ENCODE measurements at places on chromosomes 1 and 21. TPM values are rescaled to one million over a fixed set of nuclear protein-coding genes. Genes with fewer than 3 reads are reported as not detected.

- no peak for DNase-seq
Measured at GRCh38 chr1:235027076-235027861, 101.4 kb downstream of the TOMM20 start.

DNA sequence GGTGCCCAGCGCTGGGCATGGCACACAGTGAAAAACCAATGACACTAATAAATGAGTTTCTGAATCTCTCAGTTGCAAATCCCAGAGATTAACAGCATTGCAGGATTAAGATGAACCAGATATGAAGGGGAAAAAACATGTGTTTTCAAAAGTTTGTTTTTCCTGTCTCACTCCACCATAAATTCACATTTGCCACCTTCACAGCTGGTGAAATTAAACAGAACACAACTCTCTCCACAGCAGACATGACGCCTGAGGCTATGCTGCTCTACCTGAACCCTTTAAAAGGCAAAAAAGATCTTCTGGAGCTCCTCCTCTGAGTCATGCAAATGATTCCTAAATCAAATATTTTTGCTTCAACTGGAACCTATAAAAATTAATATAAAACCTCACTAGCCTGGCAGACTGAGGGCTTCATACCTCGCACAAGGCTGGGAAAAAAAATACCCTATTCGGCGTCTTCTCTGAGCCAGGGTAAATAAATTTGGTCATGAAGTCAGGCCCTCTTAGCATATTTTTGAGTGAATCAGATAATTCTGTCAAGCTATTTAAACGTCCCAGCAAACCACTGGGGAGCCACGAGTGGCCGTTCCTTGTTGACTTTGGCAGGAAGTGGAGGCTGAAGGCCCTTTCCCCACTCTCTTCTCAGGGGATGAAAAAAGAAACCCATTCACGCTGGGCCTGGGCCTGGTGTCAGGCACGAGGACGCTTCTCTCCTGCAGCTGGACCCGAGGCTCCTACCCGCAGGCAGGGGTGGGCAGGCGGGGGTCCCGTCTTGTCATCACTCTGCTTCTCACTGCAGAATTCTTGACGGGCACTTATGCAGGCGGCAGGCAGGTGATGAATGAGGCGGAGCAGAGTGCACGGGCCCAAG, 53.0 kb downstream of the DMRTB1 start:
- no peak for DNase-seq

GRCh38 chr1:169019419-169020058, 87.0 kb upstream of the ATP1B1 start:
- no peak for DNase-seq

GRCh38 chr1:241846862-241847539, 1.0 kb upstream of the EXO1 start:
- no peak for DNase-seq

- no peak for DNase-seq
Measured at GRCh38 chr1:117387060-117387633, 19.9 kb downstream of the MAN1A2 start.

DNA sequence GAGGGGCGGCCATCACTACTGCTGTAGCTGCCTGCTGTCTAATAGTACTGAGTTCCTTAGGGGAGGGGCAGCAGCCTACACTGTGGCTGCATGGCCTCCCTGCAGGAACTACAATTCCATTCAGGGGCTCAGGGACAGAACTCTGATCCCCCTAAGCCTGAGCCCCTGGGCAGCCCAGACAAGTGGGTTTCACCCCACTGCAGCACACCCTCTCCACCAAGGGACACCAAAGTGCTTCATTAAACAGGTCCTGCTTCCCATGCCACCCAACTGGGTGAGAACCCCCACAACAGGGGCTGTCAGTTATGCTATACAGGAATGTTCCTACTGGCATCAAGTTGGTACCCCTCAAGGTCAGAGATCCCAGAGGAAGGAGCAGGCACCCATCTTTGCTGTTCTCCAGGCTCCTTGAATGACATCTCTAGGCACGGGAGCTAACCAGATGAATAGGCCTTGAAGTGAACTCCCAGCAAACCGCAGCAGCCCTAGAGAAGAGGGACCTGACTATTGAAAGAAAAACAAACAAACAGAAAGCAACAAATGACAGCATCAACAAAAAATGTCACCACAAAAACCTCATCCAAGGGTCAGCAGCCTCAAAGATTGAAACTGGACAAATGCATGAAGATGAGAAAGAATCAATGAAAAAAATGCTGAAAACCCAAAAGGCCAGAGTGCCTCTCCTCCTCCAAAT, 437.4 kb downstream of the NUF2 start:
- DNase-seq: no peak

DNA sequence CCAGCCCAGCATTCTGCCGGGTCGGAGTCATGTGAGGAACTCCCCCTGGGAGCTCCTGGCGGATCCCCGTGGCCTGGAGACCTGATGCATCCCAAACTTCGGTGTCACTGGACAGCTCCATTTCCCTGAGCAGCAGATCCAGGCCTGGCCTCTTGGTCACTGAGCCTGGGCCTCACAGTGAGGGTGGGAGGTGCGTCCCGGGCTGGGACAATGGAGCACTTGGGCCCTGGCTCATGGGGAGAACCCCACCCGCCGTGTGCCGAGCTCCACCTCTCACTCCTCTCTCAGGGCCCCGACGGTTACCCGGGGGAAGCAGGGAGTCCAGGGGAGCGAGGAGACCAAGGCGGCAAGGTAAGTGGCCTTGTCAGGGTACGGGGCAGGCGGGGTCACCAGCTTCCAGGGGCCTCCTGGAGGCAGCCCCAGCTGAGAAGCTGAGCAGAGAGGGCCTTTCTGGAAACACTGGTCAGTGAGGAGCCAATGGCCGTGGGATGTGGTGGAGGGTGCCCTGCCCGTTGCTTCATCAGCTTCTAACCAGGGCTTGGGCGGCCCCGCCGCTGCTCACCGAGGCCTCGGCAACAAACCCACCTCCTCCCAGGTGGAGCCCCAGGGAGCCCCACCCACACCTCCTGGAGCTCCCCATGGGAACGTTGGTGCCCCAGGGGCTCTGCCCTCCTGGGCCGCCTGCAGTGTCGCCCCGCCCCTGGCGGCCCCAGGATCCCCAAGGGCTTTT, 19.8 kb downstream of the COL6A2 start:
- DNase-seq: no peak

GRCh38 chr1:70071601-70072000, 133.8 kb downstream of the LRRC40 start:
- no peak for DNase-seq

DNA sequence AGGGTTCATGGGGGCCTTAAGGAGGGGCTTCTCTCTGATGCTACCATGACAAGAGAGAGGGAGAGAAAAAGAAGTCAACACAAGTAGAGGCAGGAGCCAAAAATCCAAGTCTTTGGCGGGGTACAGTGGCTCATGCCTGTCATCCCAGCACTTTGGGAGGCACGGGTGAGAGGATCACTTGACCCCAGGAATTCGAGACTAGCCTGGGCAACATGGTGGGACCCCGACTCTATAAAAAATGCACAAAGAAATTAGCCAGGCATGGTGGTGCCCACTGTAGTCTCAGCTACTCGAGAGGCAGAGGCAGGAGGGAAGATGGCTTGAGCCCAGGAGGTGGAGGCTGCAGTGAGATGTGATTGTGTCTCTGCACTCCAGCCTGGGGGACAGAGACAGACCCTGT, 8.7 kb downstream of the PLA2G5 start:
- DNase-seq: no peak

DNA sequence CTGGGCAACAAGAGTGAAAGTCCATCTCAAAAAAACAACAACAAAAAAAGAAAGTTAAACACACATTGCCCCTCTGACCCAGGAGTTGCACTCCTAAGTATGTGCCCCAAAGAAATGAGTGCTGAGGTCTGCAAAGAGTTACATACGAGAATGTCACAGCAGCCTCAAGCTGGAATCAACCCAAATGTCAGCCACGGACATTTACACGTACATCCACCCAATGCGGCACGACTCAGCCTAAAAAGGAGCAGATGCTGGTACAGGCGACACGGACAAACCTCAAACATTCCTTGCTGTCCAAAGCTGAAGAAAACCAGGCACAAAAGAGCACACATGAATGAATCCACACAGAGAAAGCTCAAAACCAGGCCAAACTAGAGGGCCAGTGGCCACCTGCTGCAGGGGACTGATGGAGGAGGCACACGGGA, 46.8 kb upstream of the ECE1 start:
- no peak for DNase-seq

- no peak for DNase-seq
Measured at GRCh38 chr1:185292237-185292636, 24.8 kb downstream of the IVNS1ABP start.

DNA sequence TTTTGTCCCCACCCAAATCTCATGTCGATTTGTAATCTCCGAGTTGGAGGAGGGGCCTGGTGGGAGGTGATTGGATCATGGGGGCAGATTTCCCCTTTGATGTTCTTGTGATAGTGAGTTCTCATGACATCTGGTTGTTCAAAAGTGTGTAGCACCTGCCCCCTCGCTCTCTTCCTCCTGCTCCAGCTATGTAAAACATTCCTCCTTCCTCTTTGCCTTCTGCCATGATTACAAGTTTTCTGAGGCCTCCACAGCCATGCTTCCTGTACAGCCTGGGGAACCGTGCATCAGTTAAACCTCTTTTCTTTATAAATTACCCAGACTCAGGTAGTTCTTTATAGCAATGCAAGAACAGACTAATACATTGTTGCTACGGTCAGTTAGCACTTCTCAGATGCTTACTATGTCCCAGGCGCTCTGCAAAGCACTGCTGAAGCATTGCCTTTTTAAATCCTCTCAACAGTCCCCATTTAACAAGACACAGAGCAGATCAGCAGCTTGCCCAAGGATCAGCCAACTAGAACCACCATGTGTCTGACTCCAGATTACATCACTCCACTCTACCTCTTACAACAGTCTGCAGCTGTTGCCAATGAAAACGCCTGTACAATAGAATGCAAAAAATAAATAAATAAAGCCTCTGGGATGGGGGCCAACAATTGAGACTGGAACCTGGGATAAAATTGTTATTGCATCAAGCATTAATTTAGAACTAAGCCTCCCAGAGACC, 52.4 kb upstream of the USP1 start:
- DNase-seq: peak; percentile 68

DNA sequence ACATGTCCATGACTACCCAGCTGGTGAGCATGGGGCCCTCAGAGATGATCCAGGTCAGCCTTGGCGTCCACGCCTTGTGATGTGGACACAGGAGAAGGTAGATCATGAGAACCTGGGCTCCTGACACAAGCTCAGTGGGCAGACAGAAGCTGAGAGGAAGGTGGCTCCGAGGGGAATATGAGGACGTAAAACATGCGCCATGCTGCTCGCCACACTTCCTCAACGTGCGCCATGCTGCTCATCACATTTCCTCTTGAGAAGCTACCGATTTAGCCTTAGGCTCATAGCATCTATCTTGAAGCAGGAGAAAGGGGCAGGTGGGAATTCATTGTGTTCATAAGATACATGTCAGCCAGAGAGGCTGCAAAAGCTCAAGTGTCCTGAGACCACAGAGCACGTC, 176.9 kb downstream of the KAZN start:
- no peak for DNase-seq

- peak; percentile 62 for DNase-seq
Measured at GRCh38 chr1:82507011-82507410, 706.3 kb downstream of the ADGRL2 start.

GRCh38 chr1:67651031-67651430, 34.0 kb upstream of the GADD45A start:
- DNase-seq: no peak

GRCh38 chr1:214685906-214686305, 82.9 kb downstream of the CENPF start:
- no peak for DNase-seq

GRCh38 chr1:53367503-53368313, 39.8 kb upstream of the LRP8 start:
- DNase-seq: no peak

GRCh38 chr1:17119076-17119772, at the start of gene PADI2:
PADI2 (minus strand) TSS chr1:17119451; CDS start chr1:17119371, 80 bp downstream.
- no peak for DNase-seq

GRCh38 chr1:26388791-26389445, 16.4 kb upstream of the ZNF683 start:
- no peak for DNase-seq

DNA sequence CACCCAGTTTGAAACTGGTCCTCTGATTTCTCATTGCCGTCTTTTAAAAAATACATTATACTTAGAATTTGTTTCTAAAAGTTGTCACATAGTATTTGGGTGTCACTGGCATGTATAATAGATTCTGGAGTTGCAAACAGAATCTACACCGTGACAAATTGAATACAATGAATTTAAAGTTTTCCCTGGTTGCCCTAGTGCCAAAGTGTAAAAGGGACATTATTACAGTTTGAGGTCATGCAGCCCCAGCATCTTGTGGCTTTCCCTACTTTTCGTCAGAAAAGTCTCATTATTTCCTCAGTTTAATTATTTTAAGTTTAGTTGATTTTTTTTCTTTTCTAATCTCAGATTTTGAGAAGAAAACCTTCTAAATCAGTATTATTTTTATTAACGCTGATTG, 155.9 kb downstream of the DISP1 start:
- DNase-seq: no peak

- DNase-seq: no peak
Measured at GRCh38 chr21:34820051-34820450, 151.3 kb downstream of the CLIC6 start.

DNA sequence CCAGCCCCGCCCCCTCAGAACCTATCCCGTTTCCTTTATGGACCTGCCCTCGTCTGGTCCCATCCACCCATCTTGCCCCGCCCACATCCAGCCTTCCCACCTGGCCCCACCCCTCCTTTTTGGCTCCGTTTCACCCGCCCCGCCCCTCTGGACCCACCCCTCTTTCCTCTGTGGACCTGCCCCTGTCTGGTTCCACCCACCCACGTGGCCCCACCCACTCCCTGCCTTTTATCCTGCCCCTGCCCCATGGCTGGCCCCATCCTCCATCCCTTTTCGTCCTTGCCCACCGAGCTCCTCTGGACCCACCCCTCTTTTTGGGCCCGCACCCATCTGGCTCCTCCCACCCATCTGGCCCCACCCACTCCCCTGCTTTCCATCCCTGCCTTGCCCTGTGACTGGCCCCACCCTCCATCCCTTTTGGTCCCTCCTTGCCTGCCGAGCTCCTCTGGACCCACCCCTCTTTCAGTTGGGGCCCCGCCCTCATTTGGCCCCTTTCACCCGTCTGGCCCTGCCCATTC, 177.3 kb downstream of the CAMTA1 start:
- no peak for DNase-seq

DNA sequence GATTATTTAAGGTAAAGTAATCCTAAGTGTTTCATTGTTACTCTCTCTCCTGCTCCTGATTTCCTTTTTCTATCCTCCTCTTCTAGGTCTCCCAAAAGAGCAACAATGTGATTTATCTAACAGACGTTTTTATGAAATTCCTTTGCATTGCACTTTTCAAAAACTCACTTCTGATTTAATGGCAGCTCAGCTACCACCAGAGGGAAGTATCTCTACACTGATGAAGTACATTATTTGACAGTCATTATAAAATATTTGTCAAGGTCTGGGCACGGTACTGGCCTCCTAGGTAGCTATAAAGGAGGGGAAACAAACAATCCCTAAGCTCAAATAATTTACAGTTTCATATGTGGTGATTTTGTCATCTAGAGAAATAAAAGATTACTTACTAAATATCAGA, 15.6 kb downstream of the TMPRSS15 start:
- no peak for DNase-seq

GRCh38 chr21:25556091-25556490, 51.2 kb downstream of the MRPL39 start:
- no peak for DNase-seq

GRCh38 chr1:33147997-33148314, 33.9 kb downstream of the TRIM62 start:
- no peak for DNase-seq

Gene SOX13
- 24.9 TPM for polyA plus RNA-seq

Gene FMO1
- 3.8 TPM for polyA plus RNA-seq

Gene E2F2
- polyA plus RNA-seq: 3.4 TPM

Gene XCL1
- 0.19 TPM for polyA plus RNA-seq

Gene PDE4B
- polyA plus RNA-seq: 16.7 TPM

Gene OR10Z1
- polyA plus RNA-seq: 0.13 TPM

Gene MYOM3
- 425 TPM for polyA plus RNA-seq

Gene KRTAP25-1
- not detected for polyA plus RNA-seq

Gene C1orf210
- polyA plus RNA-seq: not detected

Gene PRKAA2
- polyA plus RNA-seq: 36.4 TPM

Measured in forelimb muscle (tissue), 1 donor.